HFFc6 (cell line): ENCODE measurements at places on chromosomes 1 and 21. TPM values are rescaled to one million over a fixed set of nuclear protein-coding genes. Genes with fewer than 3 reads are reported as not detected.

GRCh38 chr1:20308569-20308968, 17.9 kb downstream of the VWA5B1 start:
- H3K27ac ChIP-seq, result no peak overlapping the region
- DNase-seq, result no peak
- H3K4me3 ChIP-seq, result no peak overlapping the region
- no peaks in the 10 kb centered on the region for H3K4me1 ChIP-seq
- peaks cover 20% of the 10 kb centered on the region for H3K27me3 ChIP-seq

Gene DAB1
- 0.17 to 1.3 TPM (median 0.24 TPM) in 3 replicates for total RNA-seq

Gene RNF186
- not detected in 3 replicates for total RNA-seq

DNA sequence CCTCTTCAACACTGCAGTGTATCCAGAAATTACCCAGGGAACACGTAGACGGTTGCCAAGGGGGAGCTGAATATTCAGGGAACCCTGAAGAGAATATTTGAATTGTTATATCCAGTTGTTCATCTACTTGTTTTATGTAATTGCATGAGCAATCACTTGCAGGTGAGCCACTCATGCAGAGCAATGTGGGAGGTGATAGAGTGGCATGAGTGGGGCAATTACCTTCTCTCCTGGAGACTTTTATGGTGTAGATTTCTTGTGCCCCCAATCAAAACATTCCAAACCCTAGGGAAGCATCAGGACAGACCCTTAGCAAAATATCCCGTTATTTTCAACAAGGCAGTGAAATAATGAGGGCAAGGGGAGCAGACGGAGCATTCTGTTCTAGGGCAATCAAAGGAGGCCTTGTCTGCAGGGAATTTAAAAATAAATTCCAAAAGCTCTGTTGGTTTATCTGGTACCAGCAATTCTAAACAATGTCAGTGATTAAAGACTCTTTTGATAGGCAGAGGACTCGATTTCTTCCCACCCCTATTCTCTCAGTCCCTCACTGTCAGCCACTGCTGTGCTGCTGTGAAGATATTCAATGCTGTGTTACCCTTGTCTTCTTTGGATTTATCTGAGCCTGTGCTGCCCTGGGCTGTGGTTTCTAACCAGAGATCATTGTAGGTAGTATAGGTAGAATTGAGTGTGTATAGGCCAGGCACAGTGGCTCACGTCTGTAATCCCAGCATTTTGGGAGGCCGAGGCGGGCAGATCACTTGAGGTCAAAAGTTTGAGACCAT, 180.2 kb upstream of the MAP1LC3C start:
- DNase-seq, result no peak
- H3K36me3 ChIP-seq, result no peaks in the 10 kb centered on the region
- H3K4me3 ChIP-seq, result no peak overlapping the region
- no peaks in the 10 kb centered on the region; the same call in 1 of the 2 replicates for H3K27me3 ChIP-seq
- no peaks in the 10 kb centered on the region for H3K4me1 ChIP-seq

Gene HTR6
- not detected in 3 replicates for total RNA-seq

DNA sequence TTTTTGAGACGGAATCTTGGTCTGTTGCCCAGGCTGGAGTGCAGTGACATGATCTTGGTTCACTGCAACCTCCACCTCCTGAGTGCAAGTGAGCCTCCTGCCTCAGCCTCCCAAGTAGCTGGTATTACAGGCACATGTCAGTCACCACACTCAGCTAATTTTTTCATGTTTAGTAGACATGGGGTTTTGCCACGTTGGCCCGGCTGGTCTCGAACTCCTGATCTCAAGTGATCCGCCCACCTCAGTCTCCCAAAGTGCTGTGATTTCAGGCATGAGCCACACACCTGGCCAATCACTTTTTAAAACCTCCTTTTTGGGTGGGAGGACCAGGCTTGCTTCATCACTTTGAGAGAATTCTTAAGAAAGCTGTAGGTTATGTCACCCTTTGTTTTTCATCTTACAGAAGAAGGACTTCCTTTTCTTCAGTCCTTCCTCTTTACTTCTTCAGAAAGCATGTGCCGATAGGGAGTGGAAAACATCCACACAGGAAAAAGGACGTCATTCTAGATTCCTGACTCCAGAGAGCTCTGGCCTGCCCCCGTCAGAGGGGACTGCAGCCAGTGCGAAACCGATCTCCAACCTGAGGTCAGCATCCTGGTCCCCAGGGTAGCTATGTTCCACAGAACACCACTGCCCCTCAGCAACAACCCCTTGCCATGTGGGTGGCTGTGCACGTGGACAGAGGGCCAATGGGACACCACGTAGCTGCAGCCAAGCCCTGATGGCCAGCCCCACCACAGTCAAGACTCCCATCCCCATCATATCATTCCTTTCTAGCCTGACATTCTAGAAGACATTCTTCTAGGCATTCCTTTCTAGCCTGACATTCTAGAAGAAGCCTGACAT, 21.9 kb downstream of the NCF2 start:
- DNase-seq, result no peak
- peaks cover 3% of the 10 kb centered on the region for H3K27me3 ChIP-seq
- no peaks in the 10 kb centered on the region for H3K36me3 ChIP-seq
- peaks cover 64% of the 10 kb centered on the region for H3K4me1 ChIP-seq

DNA sequence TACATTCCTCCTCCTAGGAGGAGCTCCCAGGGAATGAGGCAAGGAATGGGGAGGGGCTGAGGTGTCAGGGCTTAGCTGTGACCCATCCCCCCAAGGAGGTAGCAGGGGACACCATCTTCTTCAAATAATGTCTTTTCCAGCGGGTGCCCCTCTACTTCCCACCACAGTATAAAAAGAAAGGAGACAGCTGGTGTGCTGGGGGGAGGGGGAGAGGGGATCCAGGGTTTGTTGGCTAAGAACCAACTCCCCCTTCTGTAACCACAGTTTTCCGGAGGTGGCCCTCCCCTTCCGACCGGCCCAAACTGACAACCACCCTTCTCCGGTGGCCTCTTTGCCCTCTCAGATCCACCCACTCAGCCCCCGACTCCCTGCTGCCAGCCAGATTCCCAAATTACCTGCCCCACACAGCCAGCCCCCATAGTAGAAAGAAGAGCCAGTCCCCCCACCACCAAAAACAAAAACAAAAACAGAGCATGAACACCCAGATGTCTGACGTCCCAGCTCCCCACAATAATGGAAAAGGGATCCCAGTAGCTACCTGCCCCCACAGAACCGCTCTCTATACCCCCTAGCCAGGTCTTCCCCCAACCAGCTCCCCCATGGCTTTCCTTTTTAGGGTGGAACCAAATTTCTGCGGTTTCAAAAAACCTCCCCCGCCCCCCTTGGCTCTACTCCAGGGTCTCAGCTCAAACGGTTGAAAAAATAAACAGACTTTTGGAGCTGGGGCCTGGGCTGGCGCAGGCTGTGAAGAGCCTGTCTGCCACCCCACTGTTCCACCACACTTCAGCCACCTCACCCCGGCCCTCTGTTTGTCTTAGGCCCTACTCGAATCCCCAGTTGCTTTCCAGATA, 2.1 kb downstream of the ARHGEF2 start:
- peak overlapping the region; percentile 95 for H3K27ac ChIP-seq
- H3K36me3 ChIP-seq, result peaks cover 19% of the 10 kb centered on the region
- H3K27me3 ChIP-seq, result no peaks in the 10 kb centered on the region; the same call in none of the 2 replicates
- peaks cover 78% of the 10 kb centered on the region for H3K4me1 ChIP-seq

DNA sequence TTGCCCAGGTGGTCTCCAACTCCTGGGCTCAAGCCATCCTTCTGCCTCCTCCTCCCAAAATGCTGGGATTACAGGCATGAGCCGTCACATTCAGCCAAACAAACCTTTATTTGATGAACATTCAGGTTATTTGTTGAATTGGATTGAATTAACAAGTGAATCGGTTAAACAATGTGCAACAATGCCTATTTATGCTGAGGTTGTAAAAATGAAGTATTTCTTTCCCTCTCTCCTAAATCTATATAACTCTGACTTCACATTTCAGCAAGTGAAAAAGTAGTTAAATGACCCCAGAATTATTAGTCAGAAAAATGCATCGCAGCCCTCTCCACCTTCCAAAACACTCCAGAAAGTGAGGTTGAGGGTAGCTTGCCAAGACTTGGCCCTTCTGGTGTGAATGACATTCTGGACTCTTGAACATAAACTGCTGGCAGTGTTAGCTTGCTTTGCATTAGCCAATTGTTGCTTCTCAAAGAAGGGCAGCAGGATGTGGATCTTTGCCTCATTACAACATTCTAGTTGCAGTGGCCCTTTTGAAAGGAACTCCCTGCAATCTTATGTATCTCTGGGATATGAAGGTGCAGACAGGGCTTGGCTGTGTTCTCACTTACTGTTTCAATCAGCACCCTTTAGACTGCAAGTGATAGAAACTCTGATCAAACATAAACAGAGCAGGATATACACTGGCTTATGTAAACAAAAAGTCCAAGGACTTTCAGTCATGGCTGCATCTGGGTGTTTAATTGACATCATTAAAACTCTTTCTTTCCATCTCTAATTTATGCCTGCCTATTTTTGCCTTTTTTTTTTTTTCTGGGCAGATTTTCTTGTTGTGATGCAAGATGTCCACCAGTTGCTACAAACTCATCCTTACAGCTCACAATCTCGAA, 22.4 kb downstream of the EDN2 start:
- no peak overlapping the region for H3K27ac ChIP-seq
- DNase-seq, result no peak
- peaks cover 11% of the 10 kb centered on the region for H3K4me1 ChIP-seq
- H3K36me3 ChIP-seq, result no peaks in the 10 kb centered on the region
- H3K4me3 ChIP-seq, result no peak overlapping the region

Gene PTGFRN
- total RNA-seq, result 0.03 to 0.14 TPM in 2 of 3 replicates, not detected in the other

- H3K36me3 ChIP-seq, result no peaks in the 10 kb centered on the region
- no peak overlapping the region for H3K4me3 ChIP-seq
- no peak overlapping the region for H3K27ac ChIP-seq
- H3K4me1 ChIP-seq, result peaks cover 25% of the 10 kb centered on the region
Observed at GRCh38 chr1:171256940-171257606, 8.8 kb downstream of the FMO1 start.

DNA sequence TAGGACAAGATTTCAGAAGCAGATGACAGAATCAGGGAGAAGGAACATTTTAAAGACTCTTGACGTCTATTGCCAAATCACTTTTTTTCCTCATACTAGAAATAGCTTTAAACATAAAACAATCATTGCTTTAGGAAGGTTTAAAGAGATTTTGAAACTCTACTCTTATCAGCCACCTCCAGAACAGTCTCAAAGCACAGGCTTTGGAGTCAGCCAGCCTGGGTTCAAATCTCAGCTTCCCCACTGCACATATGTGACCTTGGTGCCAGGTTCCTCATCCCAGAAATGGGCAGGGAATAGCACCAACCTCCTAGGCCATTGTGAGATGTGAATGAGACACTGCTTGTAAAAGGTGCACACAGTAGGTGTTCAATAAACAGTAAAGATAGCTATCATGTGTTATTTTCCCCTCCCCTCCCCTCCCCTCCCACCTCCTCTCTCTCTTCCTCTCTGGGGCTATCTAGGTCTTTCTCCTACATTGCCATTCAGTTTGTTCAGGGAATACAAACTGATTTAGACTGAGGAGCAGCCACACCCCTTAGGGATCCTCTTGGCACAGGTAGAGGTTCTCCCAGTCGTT, 20.6 kb downstream of the SPOCD1 start:
- H3K4me1 ChIP-seq, result peaks cover 56% of the 10 kb centered on the region
- no peak for DNase-seq
- H3K27ac ChIP-seq, result no peak overlapping the region
- H3K36me3 ChIP-seq, result peaks cover 20% of the 10 kb centered on the region
- H3K27me3 ChIP-seq, result no peaks in the 10 kb centered on the region; the same call in none of the 2 replicates
- no peak overlapping the region for H3K4me3 ChIP-seq

DNA sequence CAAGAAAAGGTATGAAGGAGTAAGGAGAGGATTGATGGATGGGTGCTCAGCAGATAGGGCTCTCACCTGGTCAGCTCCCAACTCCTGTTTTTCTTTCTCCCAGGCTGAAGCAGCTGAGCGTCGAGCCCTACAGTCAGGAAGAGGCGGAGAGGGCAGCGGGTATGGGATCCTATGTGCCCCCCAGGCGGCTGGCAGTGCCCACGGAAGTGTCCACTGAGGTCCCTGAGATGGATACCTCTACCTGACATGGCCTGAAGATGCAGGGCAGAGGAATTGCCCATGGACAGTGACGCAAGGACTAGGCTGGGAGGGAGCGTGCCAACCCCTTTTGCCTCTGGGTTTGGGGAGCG, 739 bp downstream of the ZNF593 start:
- no peak for DNase-seq
- peak overlapping the region; percentile 95 for H3K4me3 ChIP-seq
- H3K36me3 ChIP-seq, result no peaks in the 10 kb centered on the region

- no peaks in the 10 kb centered on the region for H3K4me1 ChIP-seq
- H3K4me3 ChIP-seq, result no peak overlapping the region
- no peak for DNase-seq
- no peaks in the 10 kb centered on the region for H3K27me3 ChIP-seq
- peaks cover 12% of the 10 kb centered on the region for H3K36me3 ChIP-seq
Observed at GRCh38 chr1:16289959-16290358, 53.0 kb upstream of the CPLANE2 start.

- H3K4me1 ChIP-seq, result no peaks in the 10 kb centered on the region
- H3K36me3 ChIP-seq, result no peaks in the 10 kb centered on the region
- H3K27ac ChIP-seq, result no peak overlapping the region
- no peak for DNase-seq
- no peaks in the 10 kb centered on the region for H3K27me3 ChIP-seq
- H3K4me3 ChIP-seq, result no peak overlapping the region
Observed at GRCh38 chr1:27884006-27884954, 11.9 kb downstream of the THEMIS2 start.

- no peaks in the 10 kb centered on the region for H3K36me3 ChIP-seq
- no peak overlapping the region for H3K27ac ChIP-seq
- no peaks in the 10 kb centered on the region for H3K4me1 ChIP-seq
- H3K27me3 ChIP-seq, result peaks cover 2% of the 10 kb centered on the region; the same call in 1 of the 2 replicates
- no peak for DNase-seq
- no peak overlapping the region for H3K4me3 ChIP-seq
Observed at GRCh38 chr1:153238527-153238926, 21.0 kb upstream of the LORICRIN start.

GRCh38 chr1:212771341-212771740, 20.2 kb downstream of the NSL1 start:
- DNase-seq, result no peak
- no peaks in the 10 kb centered on the region for H3K27me3 ChIP-seq

Gene URB1
- total RNA-seq, result 21.8 to 25.6 TPM (median 23.7 TPM) in 3 replicates

Gene C4BPB
- total RNA-seq, result 0.24 to 0.91 TPM (median 0.58 TPM) in 3 replicates

Gene DIO1
- not detected in 2 replicates for total RNA-seq

DNA sequence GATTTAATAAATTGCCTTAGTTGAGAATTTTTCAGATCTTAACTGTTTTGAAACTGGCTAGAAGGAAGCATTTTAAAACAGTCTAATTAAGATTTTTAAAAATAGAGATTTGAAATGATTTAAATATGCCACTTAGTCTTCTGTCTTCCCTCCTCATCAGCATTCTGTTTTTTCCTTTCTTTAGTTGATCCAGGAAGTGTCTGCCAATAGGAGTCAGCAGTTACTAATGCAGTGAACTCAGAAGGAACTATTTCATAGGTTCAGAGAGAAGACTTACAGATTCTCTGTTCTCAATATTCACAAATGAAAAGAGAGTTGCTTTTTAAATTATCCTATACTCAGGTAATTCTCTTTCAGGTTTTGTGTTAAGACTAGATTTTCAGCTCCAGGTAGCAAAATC, 84.5 kb downstream of the RPS6KC1 start:
- no peak overlapping the region; the same call in 1 of the 2 replicates for H3K4me3 ChIP-seq
- H3K27ac ChIP-seq, result peak overlapping the region; percentile 12; the same call in 1 of the 2 replicates

DNA sequence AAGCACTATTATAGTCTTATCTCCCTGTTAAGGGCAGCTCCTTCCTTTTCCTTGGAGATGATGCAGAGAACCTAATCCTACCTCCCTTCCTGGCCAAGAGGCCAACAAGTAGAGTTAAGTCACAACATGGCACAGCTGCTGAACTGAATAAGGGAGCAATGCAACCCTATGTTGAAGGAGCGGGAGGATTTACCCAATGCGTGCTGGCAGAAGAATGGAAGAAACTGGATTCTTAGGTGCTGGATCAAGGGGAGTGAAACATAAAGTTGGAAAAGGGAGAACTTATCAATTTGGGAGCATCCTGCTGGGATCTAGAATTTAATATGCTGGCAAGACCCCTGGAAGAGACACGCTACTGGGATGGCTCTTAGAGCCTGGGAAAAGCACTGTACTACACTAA, 12.0 kb upstream of the HUNK start:
- H3K27me3 ChIP-seq, result no peaks in the 10 kb centered on the region; the same call in 1 of the 2 replicates
- DNase-seq, result no peak
- no peak overlapping the region for H3K27ac ChIP-seq
- no peak overlapping the region for H3K4me3 ChIP-seq
- no peaks in the 10 kb centered on the region for H3K4me1 ChIP-seq
